Pancreas (tissue), 10 donors: ENCODE measurements at places on chromosomes 16 and 17. TPM values are rescaled to one million over a fixed set of nuclear protein-coding genes. Genes with fewer than 3 reads are reported as not detected.

PRSS36 gene
- 1.9 TPM for polyA plus RNA-seq

MPRIP gene
- 242 TPM for polyA plus RNA-seq

CRYBA1 gene
- not detected for polyA plus RNA-seq

HEXD gene
- 175 TPM for polyA plus RNA-seq

PROCA1 gene
- polyA plus RNA-seq: 3.1 TPM

MRC2 gene
- 2.9 TPM for polyA plus RNA-seq

MT1X gene
- 571 TPM for polyA plus RNA-seq

SLC16A11 gene
- 17.3 TPM for polyA plus RNA-seq

ATP2A1 gene
- 0.49 TPM for polyA plus RNA-seq

RASL10B gene
- 6.3 TPM for polyA plus RNA-seq

C1QL1 gene
- 29.3 TPM for polyA plus RNA-seq

PMP22 gene
- polyA plus RNA-seq: 6.7 TPM

SRSF1 gene
- 58.8 TPM for polyA plus RNA-seq

CD7 gene
- 0.70 TPM for polyA plus RNA-seq

GLTPD2 gene
- polyA plus RNA-seq: 0.23 TPM

DLX4 gene
- 0.30 TPM for polyA plus RNA-seq

MYO1D gene
- 22.0 TPM for polyA plus RNA-seq

METTL22 gene
- 28.6 TPM for polyA plus RNA-seq

CCL5 gene
- 2.1 TPM for polyA plus RNA-seq

KRT9 gene
- polyA plus RNA-seq: not detected

KRTAP1-1 gene
- polyA plus RNA-seq: not detected

PRAC1 gene
- polyA plus RNA-seq: not detected

FKBP10 gene
- polyA plus RNA-seq: 9.1 TPM

ACSM3 gene
- 67.5 TPM for polyA plus RNA-seq

NEUROD2 gene
- polyA plus RNA-seq: not detected

SEPTIN1 gene
- polyA plus RNA-seq: 2.1 TPM

TP53TG3C gene
- polyA plus RNA-seq: not detected

RNU2-1 gene
- polyA plus RNA-seq: not detected

CDRT15 gene
- not detected for polyA plus RNA-seq

TMEM235 gene
- 0.05 TPM for polyA plus RNA-seq

NME2 gene
- polyA plus RNA-seq: 263 TPM

CEP112 gene
- 9.8 TPM for polyA plus RNA-seq

PPP1R1B gene
- polyA plus RNA-seq: 201 TPM

MT1E gene
- 293 TPM for polyA plus RNA-seq

TRIM65 gene
- polyA plus RNA-seq: 9.8 TPM

CTRB2 gene
- polyA plus RNA-seq: 30,463 TPM
